ENCODE measurements at places on chromosomes 3 and 15.

- DNase-seq, result no peak
Observed at GRCh38 chr3:124669470-124669869, 60.8 kb upstream of the UMPS start.

GRCh38 chr3:173078525-173078924 is 62.5 kb downstream of the SPATA16 start:
- no peak for DNase-seq

DNA sequence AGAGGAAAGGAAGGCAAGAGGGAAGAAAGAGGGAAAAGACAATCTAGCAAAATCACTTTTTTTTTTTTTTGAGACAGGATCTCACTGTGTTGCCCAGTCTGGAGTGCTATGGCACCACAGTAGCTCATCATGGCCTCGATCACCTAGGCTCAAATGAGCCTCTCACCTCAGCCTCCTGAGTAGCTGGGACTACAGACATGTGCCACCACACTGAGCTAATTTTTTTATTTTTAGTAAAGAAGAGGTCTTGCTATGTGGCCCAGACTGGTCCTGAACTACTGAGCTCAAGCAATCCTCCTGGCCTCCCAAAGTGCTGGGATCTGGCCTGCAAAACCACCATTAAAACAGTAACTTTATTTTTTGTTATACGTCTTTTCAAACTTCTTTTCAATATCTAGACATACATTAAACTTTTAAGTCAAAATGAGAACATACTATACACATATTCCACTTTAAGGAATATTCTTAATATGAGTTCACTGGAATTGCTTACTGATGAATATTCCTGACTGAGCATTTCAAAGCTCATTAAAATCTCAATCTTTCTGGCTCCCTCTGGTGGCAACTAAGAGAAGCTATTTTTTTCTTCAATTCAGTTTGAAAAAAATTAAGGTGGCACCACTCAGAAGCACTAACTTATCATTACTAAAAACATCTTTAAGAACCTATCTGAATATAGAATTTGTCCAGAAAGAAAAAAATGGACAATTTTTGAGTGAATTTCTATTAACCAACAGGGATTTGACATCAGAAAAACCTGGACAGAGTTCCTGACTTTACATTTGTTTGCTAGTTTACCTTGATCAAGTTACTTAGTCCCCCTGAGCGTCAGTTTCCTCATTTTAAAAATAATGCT is 40.9 kb downstream of the UACA start:
- DNase-seq, result no peak

- DNase-seq, result peak; percentile 22
Observed at GRCh38 chr3:59235634-59236012, 185.8 kb upstream of the CFAP20DC start.

DNA sequence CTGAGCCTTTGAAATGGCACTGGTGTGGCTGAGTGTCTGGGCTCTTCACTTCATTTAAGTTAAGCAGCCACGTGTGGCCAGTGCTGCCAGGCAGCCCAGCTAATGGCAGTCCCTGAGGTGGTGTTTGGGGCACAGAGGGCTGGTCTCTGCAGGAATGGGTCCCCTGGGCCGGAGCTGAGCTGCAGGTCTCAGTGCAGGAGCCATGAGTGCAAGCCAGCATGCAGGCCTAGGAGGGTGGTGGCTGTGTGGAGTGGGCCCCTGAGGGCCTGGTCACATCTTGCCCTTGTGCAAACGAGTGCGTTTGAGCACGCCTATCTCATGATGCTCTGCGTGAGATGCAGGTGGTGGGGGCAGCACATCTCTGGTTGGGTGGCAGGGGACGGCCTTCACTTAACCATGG is 48.9 kb downstream of the PLXNA1 start:
- no peak for DNase-seq

- no peak for DNase-seq
Observed at GRCh38 chr3:136955813-136956212, 2.0 kb upstream of the IL20RB start.

- no peak for DNase-seq
Observed at GRCh38 chr3:60355825-60356224, 895.4 kb downstream of the FHIT start.

- no peak for DNase-seq
Observed at GRCh38 chr3:135851201-135852081, 114.1 kb upstream of the PPP2R3A start.

- DNase-seq, result no peak
Observed at GRCh38 chr3:159620873-159621272, 367.8 kb upstream of the IL12A start.

GRCh38 chr3:126607214-126607908 is 47.6 kb downstream of the TXNRD3 start:
- peak; percentile 11 for DNase-seq

DNA sequence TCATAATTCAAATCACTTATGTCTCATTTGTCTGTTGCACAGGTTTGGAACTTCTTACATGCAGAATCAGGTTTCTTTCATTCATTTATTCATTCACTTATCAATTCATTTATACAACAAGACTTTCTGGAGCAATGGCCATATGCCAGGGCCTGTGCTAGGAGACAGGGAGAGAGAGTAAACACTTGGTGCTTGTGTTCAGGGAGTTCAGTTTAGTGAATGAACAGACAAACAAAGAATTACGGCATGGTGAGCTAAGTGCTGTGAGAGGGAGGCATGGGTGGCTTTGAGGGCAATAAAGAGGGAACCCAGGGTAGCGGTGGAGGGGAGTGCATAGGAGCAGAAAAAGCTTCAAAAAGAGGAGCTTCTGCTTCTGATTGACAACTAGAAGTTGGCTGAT is 8.5 kb upstream of the IREB2 start:
- DNase-seq, result no peak

DNA sequence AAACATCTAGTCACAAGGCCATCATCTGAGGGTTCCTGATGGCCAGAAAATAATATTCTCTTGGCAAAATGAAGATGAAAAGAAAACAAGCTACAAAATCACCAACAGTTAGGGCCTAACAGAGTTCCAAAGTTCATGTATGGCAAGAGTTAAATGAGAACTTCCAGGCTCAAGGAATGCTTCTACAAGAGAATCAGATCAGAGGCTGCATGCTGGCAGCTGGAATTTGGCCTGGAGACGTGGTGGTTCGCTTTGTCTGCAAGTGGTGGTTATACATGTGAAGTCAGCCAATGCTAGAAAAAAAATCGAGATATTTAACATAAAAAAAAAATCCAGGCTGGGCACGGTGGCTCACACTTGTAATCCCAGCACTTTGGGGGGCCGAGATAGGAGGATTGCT is 5.6 kb downstream of the SIAH2 start:
- no peak for DNase-seq

DNA sequence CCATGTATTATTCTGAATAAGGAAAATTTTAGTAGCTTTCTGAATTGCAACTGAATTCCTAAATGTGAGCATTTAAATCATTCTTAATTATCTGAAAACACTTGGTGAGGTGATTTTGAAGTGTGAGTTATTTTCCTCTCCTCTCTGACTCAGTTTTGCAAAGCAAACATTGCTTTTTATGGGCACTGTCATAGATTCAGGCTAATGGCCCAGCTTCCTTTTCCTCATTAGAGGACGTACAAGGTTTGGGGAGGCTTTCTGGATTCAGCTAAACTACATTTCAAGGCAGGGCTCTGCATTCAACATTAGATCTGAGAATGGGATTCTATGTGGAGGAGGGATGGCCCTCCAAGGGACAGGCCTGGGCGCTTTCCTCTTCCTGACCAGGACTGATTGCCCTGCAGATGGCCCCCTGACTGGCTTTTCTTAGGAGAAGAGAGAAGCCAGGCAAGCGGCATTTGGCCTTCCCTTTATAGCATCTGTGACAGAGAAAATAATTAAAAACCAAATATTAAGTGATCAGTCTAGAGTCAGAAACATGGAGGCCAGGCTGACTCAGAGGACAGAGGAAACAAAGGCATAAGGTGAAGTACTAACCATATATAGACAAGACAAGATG is 53.0 kb upstream of the STXBP5L start:
- DNase-seq, result no peak

GRCh38 chr3:21798356-21799088 is 47.5 kb upstream of the ZNF385D start:
- no peak for DNase-seq

DNA sequence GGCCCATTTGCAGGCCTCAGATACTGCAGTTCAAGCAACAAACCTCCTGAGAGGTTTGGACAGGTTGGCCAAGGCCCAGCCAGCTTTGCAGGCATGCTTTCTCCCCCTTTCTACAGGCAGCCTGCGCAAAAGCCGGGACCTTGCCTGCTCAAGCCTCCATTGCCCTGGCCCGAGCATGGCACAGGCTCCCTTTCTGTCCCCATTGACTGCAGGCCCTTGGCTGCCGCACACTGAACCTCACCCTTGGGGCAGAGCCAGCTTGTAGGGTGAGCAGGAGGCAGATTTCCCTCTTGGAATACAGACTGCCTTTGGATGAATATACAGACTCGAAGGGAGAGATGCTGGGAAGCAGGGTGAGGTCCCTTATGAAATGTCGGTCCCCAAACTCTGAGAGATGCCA is 461.7 kb upstream of the PROK2 start:
- no peak for DNase-seq

DNA sequence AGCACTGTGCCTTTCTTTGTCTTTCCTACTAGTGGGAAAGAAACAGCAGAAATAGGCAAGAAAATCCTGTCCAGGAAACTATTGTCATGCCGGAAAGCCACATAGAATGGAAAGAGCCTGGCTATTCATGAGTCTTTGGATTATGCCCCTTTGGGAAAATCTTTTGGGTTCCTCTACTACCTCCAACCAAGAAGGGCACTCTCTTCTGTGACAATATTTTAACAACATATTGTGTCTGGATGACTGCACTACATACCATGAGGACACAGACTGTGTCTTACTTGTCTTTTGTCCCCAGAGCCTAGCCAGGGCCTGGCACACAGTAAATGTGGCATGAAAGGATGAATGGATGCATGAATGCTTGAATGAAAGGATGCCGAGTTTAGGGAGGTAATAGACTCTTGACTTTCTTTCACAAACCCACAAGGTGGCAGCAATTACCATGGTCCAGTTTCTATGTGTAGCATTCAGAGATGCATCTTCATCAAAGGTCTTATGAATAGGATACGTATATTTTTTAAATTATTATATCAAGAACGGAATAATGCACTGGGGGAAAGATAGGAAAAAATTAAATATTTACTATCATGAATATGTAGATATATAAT is 30.3 kb downstream of the ARL14 start:
- peak; percentile 54 for DNase-seq

- no peak for DNase-seq
Observed at GRCh38 chr15:92011611-92012367, 158.3 kb downstream of the SLCO3A1 start.

- DNase-seq, result no peak
Observed at GRCh38 chr3:4864503-4864902, 114.7 kb upstream of the BHLHE40 start.

DNA sequence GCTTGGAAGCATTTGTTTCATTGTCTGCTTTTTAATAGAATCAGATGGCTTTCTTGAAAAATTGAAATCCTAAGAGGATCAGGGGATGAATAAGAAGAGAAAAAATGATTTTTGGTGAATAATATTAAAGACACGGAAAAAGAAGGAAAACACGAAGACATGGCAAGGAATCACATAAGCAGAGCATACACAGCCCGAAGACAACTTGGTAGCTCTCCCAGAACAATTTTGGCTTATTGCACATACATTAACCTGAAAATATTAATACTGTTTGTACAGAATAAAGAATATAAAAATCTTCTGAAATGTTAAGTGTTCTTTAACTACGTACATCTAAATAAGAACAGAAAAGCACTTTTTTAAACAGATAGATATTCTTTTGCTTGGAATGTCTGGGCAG is 150.0 kb downstream of the SHOX2 start:
- DNase-seq, result no peak

- DNase-seq, result no peak
Observed at GRCh38 chr15:93515256-93516051, 426.4 kb upstream of the RGMA start.

GRCh38 chr15:66599536-66600239 is 33.9 kb upstream of the LCTL start:
- DNase-seq, result no peak

DNA sequence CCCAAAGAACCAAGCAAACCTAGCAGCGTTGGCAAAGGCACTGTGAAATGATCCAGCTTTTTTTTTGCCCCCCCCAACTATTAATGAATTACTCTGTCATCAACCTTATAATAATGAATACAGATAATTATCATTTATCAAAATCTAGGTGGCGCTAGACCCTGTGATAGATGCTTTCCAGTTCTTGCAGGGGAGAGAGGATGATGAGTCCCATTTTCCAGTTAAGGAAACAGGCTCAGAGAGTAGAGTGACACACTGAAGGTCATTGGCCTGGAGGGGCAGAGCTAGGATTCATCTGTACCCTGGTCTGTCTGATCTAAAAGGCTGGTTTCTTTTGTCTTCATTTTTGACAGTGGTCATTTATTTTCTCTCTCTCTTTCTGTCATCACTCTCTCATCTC is 5.0 kb downstream of the ACOX2 start:
- DNase-seq, result no peak

GRCh38 chr3:55292360-55292759 is 194.7 kb downstream of the WNT5A start:
- DNase-seq, result no peak

GRCh38 chr15:89648106-89649012 is 6.9 kb downstream of the KIF7 start:
- no peak for DNase-seq

All from CD4-positive, alpha-beta T cell treated with Interleukin-1 beta for 1 hour (primary cell).